ENCODE measurements at places on chromosomes 11 and 22. TPM values are rescaled to one million over a fixed set of nuclear protein-coding genes. Genes with fewer than 3 reads are reported as not detected.

- DNase-seq, result no peak
Measured at GRCh38 chr11:8810540-8811301, 100.3 kb upstream of the AKIP1 start.

Gene PRG3
- not detected for polyA plus RNA-seq

DNA sequence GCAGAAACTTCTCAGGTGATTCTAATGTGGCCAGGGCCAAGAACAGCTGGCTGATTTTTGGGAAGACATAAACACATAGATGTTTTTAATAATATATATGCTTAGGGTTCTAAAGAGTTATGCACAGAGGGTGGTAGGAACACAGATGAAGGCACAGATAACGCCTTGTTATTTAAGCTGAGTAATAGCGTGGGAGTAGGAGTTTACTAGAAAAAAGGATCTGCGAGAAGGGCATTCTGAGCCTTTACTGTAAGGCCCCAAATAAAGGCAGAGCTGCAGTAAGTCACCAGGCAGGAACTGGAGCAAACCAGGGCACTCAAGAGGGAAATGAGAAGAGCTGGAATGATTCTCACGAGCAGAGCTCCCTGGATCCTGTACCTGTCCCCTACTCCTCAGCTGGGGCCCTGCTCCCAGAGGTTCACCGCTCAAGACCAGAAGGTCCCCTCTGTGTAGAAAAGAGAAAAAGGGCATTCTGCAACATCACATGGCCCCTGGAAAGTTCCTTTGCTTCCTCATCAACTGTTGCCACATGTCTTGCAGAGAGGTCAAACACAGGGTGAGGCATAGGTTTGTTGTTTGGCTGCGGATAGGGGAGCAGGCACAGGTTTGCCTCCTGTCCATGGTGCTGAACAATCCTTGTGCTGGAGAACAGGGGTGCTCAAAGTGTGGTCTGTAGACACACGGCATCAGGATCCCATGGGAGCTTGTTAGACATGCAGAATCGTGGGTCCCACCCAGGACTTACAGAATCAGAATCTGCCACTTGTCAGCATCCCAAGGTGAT is 125.7 kb downstream of the TENM4 start:
- no peak for DNase-seq

DNA sequence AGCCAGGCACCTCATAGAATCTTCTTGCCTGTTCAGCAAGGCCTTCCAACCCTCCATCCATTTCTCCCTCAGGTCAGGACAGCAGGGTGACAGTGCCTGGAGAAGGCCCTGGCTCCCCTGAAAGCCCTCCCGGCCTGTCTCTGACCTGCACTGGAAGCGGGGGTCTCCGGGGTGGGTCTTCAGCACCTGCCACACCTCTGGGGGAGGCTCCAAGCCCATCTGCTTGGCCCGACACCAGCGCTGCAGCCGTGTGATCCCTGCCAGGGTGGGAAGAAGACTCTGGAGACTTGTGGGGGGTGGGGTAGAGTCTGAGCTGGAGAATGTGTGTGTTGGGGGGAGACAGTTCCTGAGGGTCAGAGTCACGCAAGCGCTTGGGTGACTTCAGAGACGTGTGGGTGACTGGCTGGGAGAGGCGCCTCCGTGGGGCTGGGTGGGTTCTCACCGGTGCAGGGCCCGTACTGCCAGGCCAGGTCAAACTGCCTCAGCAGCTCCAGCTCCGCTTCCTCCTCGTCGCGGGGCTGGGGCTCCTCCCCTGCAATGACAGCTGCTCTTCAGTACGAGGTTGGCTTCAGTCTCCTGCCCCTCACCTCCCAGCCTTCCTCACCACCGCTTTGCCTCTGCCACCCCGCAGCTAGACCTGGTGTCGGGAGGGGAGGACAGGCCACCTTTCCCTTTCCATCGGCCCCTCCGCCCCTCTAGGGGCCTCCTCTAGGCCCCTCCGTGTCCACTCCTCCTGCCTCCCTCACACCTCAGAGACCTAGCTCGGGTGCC is 615 bp downstream of the POLD4 start:
- DNase-seq, result no peak

Measured in BJ (cell line).